Uterus (tissue), 4 donors: ENCODE measurements at places on chromosomes 12 and 14. TPM values are rescaled to one million over a fixed set of nuclear protein-coding genes. Genes with fewer than 3 reads are reported as not detected.

DNA sequence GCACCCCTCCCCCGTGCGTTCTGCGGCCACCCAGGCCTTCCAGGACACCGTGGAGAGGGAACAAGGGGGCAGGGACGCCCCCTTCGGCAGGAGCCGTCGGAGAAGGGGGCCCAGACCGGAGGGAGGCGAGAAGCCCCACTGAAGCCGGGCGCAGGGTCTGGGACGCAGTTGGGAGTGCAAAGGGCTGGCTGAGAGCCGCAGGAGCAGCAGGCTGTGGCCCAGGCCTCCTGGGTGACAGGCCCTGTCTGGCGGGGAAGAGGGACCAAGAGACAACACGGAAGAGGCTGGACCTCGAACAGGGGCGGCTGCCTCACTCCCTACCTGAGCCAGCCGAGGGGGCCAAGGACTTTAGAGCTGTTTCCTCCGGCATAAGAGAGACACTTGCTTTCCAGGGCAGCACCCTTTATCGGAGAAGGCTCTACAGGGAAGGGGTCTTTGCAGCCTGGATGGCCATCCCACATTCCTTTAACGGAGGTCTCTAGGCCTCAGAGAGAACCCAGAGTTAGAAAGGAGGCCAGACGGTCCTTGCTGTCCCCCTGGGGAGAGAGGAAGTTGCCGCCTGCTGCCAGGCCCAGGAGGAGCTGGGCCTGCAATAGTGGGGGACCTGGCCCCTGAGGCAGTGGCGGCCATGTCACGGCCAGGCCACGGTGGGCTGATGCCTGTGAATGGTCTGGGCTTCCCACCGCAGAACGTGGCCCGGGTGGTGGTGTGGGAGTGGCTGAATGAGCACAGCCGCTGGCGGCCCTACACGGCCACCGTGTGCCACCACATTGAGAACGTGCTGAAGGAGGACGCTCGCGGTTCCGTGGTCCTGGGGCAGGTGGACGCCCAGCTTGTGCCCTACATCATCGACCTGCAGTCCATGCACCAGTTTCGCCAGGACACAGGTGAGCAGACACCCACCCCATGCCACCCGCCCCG is 1.3 kb downstream of the DTX1 start:
- DNase-seq, result no peak

- no peak for DNase-seq
Measured at GRCh38 chr14:37114002-37114401, 58.4 kb downstream of the SLC25A21 start.

DNA sequence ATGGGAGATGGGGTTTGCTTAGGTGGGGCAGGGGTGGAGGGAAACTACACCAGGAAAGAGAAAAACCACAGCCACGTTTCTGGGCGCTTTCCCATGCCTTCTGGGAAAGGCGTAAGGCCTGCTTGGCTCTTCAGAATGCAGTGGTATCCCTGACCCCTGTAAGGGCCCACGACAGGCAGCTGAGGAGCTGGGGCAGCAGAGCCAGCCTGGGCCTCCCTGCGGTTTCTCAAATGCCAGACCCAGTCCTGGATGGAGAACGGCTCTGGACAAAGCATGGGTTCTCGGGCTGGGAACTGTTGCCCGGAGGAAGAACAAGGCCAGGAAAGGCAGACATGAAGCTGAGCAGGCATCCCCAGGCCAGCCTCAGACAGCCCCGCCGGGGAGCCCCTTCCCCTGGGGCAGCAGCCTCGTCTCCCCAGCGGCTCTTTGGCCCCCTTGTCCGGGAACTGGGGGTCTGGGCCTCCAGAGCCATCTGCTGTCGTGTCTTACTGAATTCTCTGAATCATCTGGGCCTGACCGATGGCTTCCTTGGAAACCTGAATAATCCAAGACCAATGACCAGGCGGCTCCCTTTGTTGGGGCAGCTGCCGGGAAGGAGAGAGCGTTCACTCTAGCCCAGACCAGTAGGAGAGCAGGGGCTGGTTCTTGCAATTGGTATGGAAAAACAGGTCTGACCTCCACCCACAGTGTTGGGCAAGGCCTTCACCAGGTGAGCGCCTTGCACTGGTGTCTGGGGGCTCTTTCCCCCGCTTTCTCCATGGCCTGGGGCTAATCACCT is 64.0 kb upstream of the RIN3 start:
- DNase-seq, result no peak

- peak; percentile 32 for DNase-seq
Measured at GRCh38 chr14:24296341-24297157, 3.0 kb downstream of the DHRS1 start.

DAD1 gene
- 154 TPM for total RNA-seq

- DNase-seq, result no peak
Measured at GRCh38 chr14:57533214-57533613, 39.6 kb upstream of the CCDC198 start.

GRCh38 chr12:132146772-132147422 is 2.6 kb downstream of the NOC4L start:
- DNase-seq, result peak; percentile 9

DNA sequence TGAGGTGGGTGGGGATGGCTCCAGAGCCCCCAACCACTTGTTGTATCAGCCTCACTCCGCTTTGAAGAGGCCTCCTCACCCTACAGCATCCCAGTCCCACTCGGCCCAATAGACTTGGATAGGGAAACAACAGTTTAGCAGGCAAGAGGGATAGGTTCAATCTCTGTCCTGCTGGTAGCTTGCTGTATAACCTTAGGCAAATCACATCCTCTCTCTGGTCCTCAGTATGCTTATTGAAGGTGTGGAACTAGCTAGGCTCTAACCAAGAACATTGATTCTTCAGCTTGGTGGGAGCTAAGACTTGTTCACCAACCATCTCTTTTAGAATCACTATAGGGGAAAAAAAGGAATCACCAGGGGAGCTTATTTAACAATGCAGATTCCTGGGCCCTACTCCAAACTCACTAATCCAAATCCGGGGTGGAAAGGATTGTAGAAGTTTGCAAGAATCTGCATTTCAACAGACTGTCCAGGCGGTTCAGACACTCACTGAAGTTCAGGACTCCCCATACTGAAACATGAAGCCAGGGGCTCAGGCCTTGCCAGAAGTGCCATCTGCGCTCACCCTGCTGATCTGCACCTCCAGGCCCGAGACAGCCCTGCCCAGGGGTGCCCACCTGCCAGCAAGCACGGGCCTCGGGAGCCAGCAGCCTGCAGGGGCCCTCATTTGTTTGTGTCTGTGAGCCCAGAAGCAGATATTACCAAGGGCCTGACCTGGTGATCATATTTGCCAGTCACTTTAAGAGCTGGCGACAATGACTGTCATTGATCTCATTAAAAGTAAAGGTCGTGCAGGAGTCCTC is 113.0 kb downstream of the ADCK1 start:
- no peak for DNase-seq

IL26 gene
- total RNA-seq, result not detected

DNA sequence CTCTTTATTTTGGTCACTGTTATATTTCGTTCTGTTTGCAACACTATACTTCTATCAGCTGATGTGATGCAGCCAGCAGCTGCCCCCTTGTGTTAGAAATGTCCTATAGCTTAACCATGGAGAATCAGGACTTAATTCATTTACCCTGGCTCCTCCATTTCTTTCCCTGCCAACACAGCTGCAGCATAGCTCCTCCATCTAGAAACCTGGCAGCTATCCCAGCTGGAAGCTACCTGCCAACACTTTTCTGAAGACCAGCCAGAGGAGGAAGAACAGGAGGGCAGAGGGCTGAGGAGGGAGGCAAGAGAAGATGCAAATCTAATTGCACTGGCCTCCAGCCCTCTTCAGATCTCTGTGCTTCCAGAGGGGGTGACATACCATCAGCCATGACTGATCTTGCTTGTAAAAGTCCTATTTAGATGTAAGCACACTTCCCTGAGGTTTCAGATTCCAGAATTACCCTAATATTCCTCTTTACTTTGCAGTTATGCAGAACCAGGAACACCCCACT is 156.8 kb upstream of the TMEM260 start:
- peak; percentile 53 for DNase-seq

NRIP2 gene
- 2.4 TPM for total RNA-seq
